ENCODE measurements at places on chromosomes 5 and 9. TPM values are rescaled to one million over a fixed set of nuclear protein-coding genes. Genes with fewer than 3 reads are reported as not detected.

Gene RELL2
- 3.1 TPM for total RNA-seq

Gene CAST
- 194 TPM for total RNA-seq

GRCh38 chr5:132044207-132044606, 16.2 kb upstream of the IL3 start:
- DNase-seq = no peak

GRCh38 chr5:10257870-10258269, 7.8 kb downstream of the CCT5 start:
- no peak for DNase-seq

DNA sequence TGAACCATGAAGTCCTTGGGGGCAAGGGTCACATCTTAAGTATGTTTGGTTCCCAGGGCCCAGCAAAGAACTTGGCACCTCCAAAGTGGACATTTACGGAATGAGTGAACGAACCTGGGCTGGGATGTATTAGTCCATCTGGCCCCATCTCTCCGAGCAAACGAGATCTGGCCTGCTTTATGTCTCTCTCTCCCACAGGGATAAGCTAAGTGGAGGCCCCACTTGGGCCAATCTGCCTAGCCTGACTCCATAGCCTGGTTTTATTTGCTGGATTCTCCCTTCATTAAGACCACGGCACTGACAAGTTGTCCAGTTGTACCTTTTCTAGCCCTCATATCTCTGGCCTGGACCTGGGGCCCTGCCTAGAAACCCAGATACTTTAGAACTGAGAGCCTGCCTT, 2.1 kb downstream of the TTLL11 start:
- no peak for DNase-seq

DNA sequence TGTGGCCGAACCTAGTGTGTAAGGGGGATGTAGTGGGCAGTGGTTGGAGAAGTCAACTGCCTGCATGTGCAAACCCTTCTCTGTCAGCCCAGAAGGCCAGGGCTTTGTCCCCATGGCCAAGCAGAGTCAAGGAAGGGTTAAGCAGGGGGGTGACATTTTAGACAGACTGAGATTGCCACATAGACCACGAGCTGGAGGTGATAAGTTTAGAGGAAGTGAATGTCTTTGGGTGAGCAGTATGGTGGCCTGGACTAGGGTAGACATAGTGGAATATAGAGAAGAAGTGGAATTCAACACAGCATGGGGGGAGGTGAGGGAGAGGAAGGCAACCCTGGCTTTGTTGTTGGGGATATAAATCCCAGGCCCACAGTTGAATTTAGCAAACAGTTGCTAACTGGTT, 38.7 kb upstream of the CDKN2AIPNL start:
- no peak for DNase-seq

GRCh38 chr9:33130961-33131789, 36.0 kb downstream of the B4GALT1 start:
- no peak for DNase-seq

GRCh38 chr9:13158986-13159385, 120.5 kb downstream of the MPDZ start:
- no peak for DNase-seq

GRCh38 chr5:119276978-119277377, 78.8 kb upstream of the TNFAIP8 start:
- DNase-seq = no peak

- DNase-seq = no peak
Observed at GRCh38 chr5:56737951-56738606, 77.3 kb upstream of the MAP3K1 start.

DNA sequence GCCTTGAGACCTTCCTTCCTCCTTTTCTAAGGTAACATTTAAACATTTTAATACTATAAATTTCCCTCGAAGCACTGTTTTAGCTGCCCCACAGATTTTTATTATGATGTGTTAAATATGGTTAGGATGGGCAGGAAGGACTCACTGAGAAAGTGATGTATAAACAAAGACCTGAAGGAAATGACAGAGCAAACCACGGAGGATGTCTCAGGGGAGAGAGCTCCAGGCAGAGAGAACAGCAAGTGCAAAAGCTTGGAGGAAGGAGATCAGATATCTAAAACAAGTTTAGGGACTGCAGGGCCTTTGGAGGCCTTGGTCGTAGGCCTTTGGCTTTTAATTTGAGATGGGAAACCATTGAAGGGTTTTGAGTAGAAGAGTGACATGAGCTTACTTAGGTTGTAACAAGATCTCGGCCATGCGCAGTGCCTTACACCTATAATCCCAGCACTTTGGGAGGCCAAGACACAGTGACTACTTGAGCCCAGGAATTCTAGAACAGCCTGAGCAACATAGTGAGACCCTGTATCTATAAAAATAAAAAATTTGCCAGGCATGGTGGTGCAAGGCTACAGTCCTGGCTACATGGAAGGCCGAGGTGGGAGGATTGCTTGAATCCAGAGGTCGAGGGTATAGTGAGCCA, 35.5 kb upstream of the LRRTM2 start:
- DNase-seq = no peak

Data from endothelial cell of umbilical vein (primary cell).